ENCODE measurements at places on chromosomes 1 and 21. TPM values are rescaled to one million over a fixed set of nuclear protein-coding genes. Genes with fewer than 3 reads are reported as not detected.

DNA sequence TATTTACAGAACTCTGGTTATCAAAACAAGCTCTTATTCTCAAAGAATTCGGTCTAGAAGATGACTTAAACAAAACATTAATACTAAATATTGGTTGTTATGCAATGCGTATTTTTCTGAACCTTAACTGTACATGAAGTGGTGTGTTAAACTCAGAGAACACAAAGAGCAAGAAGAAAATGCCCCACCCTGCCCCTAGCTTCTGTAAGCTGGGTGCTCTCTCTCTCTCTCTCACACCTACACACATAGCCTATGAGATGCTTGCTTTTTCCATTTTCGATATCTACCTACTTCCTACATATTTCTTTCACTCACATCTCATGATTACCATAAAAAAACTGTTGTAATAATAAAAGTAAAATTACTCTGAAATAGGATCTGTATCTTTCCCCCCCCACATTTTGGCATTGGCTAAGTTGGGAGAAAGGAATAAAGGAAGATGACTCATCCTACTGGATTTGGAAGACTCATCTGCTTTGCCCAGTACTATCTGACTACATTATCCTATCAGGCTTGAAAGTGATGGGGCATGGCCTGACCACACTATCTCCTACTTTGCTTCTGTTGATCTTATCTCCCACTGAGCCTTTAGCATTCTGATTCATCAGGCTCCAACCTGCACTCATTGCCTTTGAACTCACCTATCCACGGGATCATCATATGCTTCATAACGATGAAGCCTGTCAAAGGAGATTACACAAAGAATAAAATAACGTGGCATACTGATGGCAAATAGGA lies 2.9 kb downstream of the CRYZ start:
- DNase-seq, result no peak

- DNase-seq, result peak; percentile 31
Observed at GRCh38 chr1:33099290-33100118, 18.6 kb downstream of the AZIN2 start.

DNA sequence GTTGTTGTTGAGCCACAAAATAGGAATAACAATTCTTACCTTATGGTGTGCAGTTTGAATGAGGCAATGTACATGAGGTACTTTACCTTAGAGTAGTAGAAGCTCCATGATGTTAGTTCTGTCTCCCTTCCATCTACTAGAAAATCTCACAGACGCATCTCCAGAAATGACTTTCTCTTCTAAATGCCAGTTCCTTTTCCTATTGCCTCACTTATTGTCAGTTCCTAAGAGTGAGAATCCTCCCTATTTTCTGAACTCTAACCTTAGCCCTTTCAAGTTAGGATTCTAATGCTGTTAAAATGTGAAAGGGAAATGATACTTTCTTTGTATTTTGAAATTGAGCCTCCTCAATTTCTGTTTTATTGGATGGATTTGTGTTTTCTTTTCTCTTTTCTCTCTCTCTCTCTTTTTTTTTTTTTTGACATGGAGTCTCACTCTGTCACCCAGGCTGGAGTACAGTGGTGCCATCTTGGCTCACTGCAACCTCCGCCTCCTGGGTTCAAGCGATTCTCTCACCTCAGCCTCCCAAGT lies 18.6 kb upstream of the MAPKAPK2 start:
- DNase-seq, result no peak

The DDAH1 gene
- not detected for total RNA-seq

The SELENBP1 gene
- total RNA-seq, result 0.37 TPM

The LINGO4 gene
- not detected for total RNA-seq

The FAM131C gene
- 0.37 TPM for total RNA-seq

The MROH9 gene
- not detected for total RNA-seq

Measured in B cell (primary cell).